Suprapubic skin (tissue), 4 donors: ENCODE measurements at places on chromosomes 6 and 20.

GRCh38 chr20:32804817-32805216, 14.9 kb upstream of the MAPRE1 start:
- DNase-seq = no peak

DNA sequence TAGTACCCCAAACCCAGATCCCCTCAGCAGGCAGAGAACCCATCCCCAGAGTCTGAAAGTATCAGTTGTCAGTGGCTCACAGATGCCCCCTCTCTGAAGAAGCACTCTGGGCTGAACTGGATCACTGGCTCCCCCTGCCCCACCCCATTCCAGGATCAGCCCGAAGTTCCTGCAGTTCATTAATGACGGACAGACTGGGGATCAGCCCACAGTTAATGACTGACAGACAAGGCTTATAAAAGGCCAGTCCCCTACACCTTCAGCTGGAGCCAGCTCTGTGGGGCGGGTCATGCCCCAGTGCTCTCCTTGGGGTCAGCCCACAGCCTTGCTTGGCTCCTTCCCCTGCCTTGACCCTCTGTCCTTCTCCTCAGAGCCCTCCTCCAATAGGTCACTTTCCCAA, 21.7 kb downstream of the KIAA1755 start:
- no peak for DNase-seq

DNA sequence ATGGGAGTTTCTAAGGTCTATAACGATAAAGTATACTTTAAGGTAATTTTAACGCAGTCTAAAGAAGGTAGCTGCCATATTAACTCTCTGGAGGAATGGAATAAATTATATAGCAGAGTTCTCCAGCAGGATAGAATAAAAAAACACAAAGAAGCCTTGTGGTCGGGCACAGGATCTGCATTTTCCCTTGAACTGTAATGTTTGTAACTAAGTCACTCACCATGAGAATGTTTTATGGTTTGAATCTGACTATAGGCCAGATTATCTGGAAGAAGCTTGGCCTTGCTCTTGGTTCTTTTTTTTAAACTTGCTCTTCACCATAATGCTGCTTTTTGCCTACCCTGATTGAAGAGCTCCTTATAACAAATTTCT, 238.8 kb upstream of the NOX3 start:
- no peak for DNase-seq

- no peak for DNase-seq
Measured at GRCh38 chr6:41717392-41717736, 18.0 kb downstream of the TFEB start.

DNA sequence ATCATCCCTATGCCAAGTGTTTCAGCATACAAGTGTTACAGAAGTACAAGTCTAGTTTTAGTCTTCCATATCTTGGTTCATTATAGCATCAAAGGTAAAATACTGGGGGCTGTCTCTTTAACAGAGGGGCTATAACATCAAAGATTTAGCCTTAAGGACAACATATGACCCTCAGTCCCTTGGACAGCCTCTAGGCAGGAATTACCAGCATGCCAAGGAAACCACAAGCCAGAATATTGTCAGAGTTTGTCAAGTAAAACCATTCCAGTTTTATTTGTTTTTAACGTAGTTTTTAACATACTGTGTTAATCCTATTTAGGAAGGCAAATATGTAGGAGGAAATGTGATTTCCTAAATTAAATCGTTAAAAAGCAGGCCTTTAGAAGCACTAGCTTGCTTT, 18.6 kb downstream of the ZKSCAN8 start:
- no peak for DNase-seq

- DNase-seq = no peak
Measured at GRCh38 chr20:17790296-17790695, 90.5 kb downstream of the BANF2 start.

DNA sequence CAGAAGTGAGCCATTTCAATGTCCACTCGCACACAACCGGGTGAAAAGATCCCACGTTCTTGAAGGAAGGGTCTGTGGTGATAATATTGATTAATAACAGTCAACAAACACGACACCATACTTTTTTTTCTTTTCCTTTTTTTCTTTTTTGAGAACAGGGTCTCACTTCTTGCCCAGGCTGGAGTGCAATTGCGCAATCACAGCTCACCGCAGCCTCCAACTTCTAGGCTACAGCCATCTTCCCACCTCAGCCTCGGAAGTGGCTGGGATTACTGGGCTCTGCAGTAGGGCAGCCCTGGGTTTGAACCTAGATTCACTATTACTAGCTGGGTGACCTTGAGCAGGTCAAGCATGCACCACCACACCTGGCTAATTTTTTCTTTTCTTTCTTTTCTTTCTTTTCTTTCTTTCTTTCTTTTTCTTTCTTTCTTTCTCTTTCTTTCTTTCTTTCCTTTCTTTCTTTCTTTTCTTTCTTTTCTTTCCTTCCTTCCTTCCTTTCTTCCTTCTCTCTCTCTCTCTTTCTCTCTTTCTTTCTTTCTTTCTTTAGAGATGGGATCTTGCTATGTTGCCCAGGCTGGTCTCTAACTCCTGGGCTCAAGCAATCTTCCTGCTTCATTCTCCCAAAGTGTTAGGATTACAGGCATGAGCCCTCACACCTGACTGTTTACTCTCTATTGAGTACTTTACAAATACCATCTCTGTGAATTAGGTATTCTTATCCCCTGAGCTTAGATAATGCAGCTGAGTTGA, 123.9 kb downstream of the SNX5 start:
- DNase-seq = no peak

- no peak for DNase-seq
Measured at GRCh38 chr6:110534731-110535492, 58.5 kb upstream of the SLC22A16 start.

DNA sequence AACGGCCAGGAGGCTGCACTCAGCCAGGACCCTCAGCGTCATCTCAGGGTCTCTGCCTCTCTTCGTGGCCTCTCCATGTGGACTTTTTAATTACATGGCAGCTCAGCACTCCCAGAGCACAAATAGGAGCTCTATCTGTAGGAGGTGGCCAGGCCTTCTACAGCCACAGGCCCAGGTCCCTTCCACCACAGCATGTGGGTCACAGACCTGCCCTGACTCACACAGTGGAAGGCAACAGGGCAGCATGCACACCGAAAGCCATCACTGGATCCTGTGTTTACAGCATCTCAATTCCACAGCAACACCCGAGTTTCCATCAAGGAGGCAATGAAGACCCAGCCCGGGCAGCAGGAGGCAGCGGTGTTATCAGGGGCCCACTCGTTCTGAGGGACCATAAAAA, 65.8 kb upstream of the CD93 start:
- DNase-seq = no peak

GRCh38 chr6:95547043-95547442, 30.3 kb upstream of the MANEA start:
- no peak for DNase-seq

DNA sequence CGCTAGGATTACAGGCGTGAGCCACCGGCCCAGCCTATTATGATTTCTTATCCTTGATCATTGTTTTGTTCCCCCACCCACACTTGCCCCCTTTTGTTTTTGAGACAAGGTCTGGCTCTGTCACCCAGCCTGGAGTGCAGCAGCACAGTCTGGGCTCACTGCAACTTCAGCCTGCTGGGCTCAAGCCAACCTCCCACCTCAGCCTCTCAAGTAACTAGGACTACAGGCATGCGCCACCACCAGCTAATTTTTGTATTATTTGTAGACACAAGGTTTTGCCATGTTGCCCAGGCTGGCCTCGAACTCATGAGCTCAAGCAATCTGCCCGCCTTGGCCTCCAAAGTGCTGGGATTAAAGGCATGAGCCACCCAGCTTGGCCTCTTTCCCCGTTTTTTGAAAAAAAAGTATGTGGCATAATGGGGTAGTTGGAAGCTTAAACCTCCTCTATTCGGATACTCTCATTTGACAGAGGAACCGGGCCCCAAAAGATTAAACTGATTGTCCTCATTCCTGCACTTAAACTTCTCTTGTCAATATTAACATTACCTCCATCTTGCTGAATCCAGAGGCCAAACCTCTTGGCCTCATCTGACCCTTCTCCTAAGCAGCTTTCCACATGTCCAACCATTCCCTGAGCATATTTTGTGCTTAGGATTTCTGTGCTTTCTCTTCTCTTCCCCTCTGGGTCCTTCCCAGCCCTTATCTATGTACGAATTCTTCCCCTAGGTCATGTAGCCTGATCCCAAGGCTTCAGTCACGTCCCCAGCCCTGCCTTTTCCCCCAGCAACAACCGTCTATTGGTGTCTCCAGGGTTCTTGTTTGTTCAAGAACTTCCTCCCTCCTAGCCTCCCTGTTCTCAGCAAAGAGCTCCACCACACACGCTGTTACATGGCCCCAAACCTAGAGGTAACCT, 6.1 kb upstream of the EZR start:
- no peak for DNase-seq

- no peak for DNase-seq
Measured at GRCh38 chr6:52937908-52938307, 28.4 kb upstream of the GSTA3 start.

- no peak for DNase-seq
Measured at GRCh38 chr6:148972481-148972880, 225.7 kb downstream of the UST start.

- DNase-seq = no peak
Measured at GRCh38 chr6:117267054-117267347, 1.6 kb downstream of the VGLL2 start.

DNA sequence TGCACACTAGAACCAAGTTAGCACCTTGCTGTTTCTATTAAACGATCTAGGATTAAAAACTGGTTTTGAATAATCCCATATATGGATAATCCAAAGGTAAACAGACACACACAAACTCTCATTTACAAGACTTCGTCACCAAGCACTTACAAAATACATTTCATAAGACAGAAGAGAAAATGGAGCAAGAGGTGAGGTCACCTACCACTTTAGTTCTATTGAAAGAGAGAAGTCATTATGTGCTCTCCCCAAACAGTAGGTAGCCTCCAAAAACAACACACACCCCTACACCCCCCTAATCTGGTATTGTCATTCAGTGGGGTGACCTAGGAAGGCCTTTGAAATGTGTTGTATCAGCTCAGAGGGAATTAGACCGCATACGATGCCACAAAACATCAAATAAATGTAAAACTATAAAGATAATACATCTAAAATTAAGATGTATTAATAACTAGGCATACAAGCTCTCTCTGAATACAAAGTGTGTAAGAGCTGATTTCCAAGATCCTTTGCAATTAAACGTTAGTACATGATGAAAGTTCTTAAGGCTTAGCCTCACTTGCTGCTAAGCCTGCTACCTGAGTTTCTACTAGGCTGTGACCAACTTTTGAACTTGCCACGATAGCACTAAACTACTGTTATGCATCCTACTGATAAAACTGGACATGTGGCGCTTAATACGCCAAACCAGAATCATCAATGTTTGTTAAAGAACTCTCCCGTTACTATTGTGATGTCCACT, 1.6 kb downstream of the SRPK1 start:
- DNase-seq = no peak

GRCh38 chr20:33373735-33374605, 27.3 kb downstream of the CDK5RAP1 start:
- no peak for DNase-seq

GRCh38 chr6:29941016-29941415, 1.3 kb upstream of the HLA-A start:
- DNase-seq = no peak

DNA sequence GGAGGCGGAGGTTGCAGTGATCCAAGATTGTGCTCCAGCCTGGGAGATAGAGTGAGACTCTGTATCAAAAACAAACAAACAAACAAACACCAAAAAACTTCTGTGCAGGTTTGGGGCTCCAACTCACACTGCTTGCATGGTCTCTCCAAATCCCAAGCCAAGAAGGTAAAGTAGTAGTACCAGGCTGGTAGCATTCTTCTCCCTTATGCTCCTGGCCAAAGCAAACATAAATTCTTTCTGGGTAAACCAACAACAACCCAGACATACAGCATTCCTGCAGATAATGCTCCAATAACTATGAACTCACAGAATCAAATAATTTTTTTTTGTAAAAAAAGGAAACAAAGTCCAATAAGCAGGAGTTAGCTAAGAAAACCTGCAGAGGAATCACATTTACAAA, 57.8 kb upstream of the KLHL31 start:
- DNase-seq = no peak

- DNase-seq = no peak
Measured at GRCh38 chr6:90101403-90101802, 195.2 kb downstream of the BACH2 start.

GRCh38 chr20:3188823-3189413, 15.6 kb downstream of the DDRGK1 start:
- DNase-seq = no peak

- no peak for DNase-seq
Measured at GRCh38 chr6:147674794-147675193, 166.3 kb downstream of the SAMD5 start.

- DNase-seq = peak; percentile 4
Measured at GRCh38 chr20:43993560-43993959, 78.9 kb downstream of the TOX2 start.

GRCh38 chr6:115932481-115932880, 128.2 kb downstream of the FRK start:
- DNase-seq = no peak

GRCh38 chr20:62775206-62775605, 21.1 kb upstream of the MRGBP start:
- no peak for DNase-seq

DNA sequence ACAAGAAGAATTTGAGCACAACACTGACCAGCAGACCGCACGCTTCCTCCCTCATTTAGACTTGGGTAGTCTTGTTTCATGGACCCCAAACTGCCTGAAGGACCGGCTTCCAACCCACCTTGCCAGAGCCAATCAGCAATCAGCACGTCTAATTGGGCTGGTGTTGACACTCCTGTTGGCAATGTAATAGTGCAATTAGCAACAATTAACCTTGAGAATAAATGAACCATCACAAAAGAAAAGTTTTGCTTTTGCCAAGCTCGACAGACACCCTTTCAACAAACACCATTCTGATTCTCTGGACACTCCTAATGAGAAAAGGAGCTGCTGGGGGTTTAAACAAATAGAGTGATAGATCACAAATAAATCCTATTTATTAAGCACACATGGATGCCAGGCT, 61.0 kb downstream of the EDN3 start:
- DNase-seq = no peak

- no peak for DNase-seq
Measured at GRCh38 chr20:42074944-42075343, 456.8 kb upstream of the CHD6 start.

- DNase-seq = no peak
Measured at GRCh38 chr20:49661560-49662329, 51.9 kb downstream of the B4GALT5 start.
